ENCODE measurements at places on chromosomes 12 and 14.

DNA sequence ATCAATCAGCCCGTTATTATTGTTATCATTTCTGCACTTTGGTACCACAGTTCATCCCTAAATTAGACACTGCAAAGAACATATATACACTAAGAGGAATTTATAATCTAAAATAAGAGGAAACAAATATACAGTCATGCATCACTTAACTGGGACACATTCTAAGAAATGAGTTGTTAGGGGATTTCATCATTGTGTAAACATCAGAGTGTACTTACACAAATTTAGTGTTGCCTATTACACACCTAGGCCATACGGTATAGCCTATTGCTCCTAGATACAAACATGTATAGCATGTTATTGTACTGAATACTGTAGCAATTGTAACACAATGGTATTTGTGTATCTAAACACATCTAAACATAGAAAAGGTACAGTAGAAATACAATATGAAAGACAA, 190.5 kb downstream of the BMP4 start:
- DNase-seq = no peak

- DNase-seq = no peak
Measured at GRCh38 chr12:110084314-110085015, 36.1 kb upstream of the C12orf76 start.

- DNase-seq = no peak
Measured at GRCh38 chr12:94743174-94743573, 92.8 kb upstream of the TMCC3 start.

DNA sequence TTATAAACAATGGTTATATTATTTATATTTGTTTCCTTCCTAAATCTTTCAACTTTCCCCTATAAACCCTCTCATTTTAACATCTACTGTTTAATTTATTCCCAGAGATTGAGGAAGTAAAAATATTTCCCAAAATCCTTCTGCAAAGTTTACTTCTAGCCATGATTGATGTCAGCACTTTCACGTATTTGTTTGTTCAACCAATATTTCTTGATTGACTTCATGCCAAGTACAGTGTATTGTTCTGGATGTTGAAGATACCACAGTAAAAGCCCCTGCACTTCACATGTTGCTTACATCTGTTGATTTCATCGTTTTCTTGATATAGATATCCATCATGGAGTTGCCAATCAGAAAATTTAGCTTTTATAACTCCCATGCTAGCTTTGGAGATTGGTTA, 81.8 kb downstream of the TTLL5 start:
- no peak for DNase-seq
